GM10248 (cell line): ENCODE measurements at places on chromosomes 1 and 21.
A peak's percentile ranks its signal among the peaks of the same experiment; 100 is the strongest.

- DNase-seq = peak; percentile 79
Observed at GRCh38 chr1:210328746-210329503, at the start of gene HHAT. Gene HHAT (plus strand): TSS chr1:210328902. CDS start chr1:210348976, 20,074 bp downstream.

DNA sequence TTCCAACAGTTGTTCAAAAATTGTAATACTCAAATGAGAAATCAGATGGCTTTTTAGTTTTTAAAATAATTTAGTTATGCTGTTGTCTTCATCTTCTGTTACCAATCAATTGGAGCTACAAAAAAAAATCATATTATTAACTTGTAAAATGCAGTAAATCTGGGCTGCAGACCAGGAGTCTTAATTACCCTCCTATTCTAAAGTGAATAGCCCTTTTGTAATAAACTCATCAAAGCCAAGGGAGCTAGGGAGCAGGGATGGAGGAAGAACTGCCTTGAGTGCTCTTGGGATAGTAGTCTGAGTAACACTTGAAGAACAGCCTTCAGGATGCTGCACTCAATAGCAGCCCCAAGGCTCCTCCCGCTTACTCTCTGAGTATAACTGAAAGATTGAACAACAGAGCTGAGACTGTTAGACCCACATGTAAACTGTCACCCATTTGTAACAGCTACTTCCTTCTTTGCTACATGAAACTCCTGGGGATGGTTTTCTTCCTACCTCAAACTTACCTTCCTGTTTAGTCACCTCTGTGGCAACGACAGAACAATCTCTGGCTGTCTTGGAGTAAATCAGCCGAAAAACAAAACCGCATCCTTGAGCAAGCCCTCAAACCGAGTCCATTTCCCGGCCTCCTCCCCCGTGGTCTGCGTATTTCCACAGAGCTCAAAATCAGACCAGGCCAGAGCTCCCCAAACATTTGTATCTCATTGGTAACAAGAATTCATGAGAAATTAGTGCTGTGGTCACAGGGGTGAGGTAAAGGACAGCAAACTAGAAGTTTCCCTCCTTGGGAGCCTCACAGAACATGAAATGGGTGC is 55.9 kb downstream of the CD58 start:
- peak; percentile 63 for DNase-seq

DNA sequence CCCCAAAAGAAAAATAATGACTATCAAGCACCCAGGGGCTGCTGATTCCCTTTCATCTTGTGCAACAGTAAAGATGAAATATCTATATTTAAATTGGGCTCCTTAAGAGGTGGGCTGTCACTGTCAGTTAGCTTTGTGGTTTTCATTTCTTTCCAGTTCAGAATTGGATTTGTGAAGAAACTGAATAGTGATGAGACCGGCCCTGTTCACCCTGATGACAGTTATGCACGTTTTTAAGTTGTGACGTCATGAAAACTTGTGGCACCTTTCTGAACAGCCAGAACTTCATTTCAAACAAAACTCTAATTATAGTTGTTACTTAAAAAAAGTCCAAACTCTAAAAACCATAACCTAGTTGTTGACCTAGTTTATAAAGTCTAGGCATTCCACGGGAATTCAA is 125.9 kb downstream of the RUNX1 start:
- no peak for DNase-seq

DNA sequence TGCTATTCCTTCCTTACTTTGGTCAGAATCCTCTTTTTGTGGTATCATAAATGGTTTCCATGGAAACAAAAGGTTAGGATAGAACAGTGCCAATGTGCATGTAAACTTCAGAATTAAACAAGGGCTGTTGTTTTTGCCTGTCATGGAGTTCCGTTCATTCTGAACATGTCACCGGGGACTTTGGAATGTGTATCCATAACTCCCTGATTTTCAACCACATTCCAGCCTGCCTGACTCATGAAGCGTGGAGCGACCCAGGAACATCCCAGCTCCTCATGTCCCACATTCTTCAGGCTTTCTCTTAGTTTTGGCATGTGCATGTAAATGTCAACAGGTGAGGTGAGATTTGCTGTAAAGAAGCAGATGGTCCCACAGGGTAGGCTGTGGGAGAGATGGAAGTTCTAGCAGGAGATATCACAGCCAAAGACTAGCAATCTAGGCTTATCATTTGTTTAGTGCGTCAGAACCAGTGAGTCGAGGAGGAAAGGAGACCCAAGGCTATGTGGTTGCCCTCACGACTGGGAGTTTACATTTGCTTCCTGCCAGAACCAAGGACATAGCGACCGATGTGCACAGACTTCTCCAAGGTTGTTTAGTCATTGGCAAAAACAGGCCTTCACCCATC is 23.0 kb upstream of the DNAJC11 start:
- DNase-seq = no peak

DNA sequence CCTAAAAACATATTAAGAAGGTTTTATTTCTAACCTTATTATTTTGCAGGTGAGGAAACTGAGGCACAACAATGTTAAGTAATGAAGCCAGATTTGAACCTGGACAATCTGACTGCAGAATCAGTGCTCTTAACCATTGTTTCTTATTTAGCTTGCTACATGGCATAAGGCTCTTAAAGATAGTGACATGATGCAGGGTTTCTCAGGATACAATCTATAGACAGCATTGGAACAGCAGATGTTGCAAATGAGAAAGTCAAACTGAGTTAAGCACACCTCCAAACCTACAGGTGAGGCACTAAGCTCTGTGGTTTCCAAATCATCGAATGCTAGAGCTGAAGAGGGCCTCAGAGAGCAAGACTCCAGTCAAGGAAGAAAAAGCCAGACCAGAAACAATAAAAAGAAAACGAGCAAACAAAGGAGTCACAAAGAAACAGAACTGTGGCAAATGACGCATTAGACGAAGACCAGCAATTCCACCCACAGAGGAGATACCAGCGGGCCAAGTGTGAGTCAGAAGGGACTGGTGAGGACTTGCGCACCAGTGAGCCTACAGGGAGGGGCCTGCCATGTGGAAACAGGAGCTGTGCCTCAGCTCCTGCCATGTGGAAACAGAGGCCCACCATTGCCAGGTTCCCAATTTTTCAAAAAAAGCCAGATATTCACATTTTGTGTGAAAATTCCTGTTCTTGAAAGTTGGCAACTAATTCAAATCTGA is 14.4 kb downstream of the CD58 start:
- no peak for DNase-seq

- DNase-seq = no peak
Observed at GRCh38 chr1:6008084-6008415, 15.8 kb upstream of the NPHP4 start.

- no peak for DNase-seq
Observed at GRCh38 chr1:245583575-245584330, 429.0 kb downstream of the KIF26B start.

- no peak for DNase-seq
Observed at GRCh38 chr21:15688809-15689208, 41.0 kb upstream of the USP25 start.

DNA sequence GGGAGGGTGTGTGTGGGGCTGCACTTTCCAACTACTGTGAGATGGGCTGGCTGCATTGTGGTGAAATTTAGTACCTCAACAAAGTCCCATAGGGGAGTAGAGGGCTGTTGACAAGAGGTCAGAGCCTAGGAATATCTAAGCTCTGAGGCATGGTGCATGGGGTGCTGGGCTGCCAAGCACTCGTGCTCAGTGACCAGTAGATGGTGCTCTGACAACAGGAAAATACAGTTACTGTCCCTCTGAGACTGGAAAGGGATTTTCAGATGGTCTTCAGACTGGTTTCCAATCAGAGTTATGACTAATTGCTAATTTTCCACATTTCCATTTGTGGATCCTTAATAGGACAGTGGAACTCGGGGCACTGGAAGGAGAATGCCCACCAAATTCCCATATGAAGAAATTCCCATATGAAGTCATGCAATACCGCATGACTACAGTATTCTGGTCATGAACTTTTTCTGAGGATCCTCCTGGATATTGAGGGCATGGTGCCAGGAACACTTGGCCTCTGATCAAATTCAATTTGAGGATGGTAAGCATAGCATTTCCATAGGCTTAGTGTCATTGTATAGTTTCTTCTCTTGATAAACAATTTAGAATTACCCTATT is 4.1 kb upstream of the CACNA1E start:
- DNase-seq = peak; percentile 78

DNA sequence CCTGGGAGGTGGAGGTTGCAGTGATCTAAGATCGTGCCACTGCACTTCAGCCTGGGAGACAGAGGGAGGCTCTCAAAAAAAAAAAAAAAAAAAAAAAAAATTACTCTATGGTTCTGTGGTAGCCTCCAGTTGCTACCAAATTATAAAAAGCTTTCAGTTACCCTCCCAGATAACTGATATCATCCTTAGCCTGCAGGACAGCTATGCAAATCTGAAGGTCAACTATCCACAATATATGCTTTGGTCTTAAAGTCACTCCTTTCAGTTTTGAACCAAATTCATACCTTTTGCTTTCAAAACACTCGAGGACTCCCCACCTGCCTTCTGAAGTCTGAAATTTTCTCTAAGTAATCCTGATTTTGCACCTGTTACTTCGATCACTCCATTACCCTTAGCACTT is 3.1 kb downstream of the MIXL1 start:
- DNase-seq = no peak

GRCh38 chr1:4380564-4381168 is 273.7 kb upstream of the AJAP1 start:
- no peak for DNase-seq

GRCh38 chr1:66446261-66447001 is 87.5 kb upstream of the SGIP1 start:
- DNase-seq = peak; percentile 64

GRCh38 chr1:202073206-202073605 is 49.5 kb upstream of the GPR37L1 start:
- no peak for DNase-seq

- DNase-seq = no peak
Observed at GRCh38 chr1:163196449-163196787, 6.3 kb downstream of the RGS5 start.

GRCh38 chr1:203295796-203296195 is 9.5 kb upstream of the BTG2 start:
- no peak for DNase-seq

DNA sequence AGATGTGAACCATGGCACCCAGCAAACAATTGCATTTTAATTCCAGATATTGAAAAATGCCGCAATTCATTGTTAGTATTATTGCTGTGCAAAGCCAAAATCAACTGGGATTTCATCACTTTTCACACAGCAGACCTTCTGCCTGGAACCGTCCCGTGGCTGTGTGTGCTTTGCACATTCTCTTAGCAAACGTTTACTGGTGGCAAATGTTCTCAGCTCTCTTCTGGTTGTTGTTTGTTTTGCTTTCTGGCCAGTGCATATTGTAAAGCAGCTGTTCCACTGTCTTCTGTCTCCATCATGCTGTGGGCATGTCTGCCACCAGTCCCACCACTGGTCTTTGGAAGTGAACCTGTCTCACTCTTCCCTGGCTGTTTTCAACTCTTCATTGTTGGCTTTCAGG is 19.8 kb upstream of the TTLL10 start:
- DNase-seq = no peak

DNA sequence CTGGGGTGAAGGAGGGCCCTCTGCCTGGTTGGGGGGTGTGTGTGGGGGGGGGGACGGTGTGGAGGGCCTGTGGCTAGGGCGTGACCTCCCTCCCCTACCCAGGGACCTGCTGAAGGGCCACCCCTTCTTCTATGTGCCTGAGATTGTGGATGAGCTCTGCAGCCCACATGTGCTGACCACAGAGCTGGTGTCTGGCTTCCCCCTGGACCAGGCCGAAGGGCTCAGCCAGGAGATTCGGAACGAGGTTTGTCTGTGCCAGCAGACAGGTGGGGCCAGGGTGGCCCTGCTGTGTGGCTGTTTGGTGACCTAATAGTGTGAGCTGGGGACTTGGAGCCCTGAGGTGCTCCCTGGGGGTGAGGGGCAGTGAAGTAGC is 43.9 kb downstream of the COQ8A start:
- DNase-seq = no peak

- no peak for DNase-seq
Observed at GRCh38 chr1:39110882-39111281, 84.7 kb downstream of the NDUFS5 start.

- peak; percentile 89 for DNase-seq
Observed at GRCh38 chr1:47997289-47998200, at the start of gene TRABD2B. Gene TRABD2B (minus strand): TSS chr1:47997385.

GRCh38 chr21:39484711-39485276 is 33.0 kb downstream of the SH3BGR start:
- no peak for DNase-seq

- DNase-seq = no peak
Observed at GRCh38 chr1:209800984-209801834, 4.7 kb downstream of the IRF6 start.

DNA sequence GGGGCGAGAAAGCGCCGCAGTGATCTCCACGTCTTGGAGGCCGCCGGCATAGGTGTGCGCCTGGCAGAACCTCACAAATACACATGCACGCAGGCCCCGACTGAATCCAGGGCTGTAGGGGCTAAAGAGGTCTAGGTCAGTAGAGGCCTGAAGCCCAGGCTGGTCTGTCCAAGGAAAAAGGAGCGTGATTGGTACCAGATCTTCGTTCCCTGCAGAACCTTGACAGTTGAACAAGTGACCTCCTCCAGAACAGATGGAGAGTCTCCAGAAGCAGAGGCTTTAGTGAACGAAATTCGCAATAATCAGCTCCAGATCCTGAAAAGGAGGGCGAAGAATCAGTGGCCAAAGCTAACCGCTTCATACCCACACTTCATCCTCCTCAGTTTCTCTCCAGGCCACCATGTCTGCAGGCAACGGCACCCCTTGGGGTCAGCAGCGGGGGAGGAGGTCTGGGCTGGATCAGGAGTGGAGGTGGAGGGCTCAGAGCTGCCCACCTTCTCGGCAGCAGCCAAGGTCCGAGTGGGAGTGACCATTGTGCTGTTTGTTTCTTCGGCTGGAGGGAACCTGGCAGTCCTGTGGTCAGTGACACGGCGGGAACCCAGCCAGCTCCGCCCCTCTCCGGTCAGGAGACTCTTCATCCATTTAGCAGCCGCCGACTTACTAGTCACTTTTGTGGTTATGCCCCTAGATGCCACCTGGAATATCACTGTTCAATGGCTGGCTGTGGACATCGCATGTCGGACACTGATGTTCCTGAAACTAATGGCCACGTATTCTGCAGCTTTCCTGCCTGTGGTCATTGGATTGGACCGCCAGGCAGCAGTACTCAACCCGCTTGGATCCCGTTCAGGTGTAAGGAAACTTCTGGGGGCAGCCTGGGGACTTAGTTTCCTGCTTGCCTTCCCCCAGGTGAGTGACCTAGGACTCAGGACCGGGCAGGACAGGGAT is 749 bp upstream of the PEX11B start:
- DNase-seq = peak; percentile 42

DNA sequence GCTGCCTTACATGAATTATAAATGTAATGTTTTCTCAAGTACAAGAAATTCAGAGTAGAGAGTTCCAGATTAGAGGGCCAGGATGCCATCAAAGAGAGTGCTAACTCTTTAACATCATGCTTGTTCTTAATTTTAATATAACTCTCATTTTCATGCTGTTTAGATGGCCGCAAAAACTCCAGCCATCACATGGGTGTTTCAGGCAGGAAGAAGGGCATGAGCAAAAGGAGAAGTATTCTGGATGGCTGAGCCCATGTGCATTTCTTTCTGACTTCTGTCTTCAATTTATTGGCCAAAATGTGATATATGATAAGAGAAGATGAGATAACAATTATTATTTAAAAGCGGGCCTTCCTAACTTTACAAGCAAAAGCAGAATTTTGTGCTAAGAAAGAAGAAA is 1328.6 kb downstream of the MRPL39 start:
- DNase-seq = no peak

GRCh38 chr1:118877668-118878396 is 110.3 kb downstream of the TBX15 start:
- no peak for DNase-seq

- peak; percentile 31 for DNase-seq
Observed at GRCh38 chr1:1462318-1462966, 9.1 kb upstream of the ATAD3B start.

GRCh38 chr1:190320952-190321351 is 156.7 kb downstream of the BRINP3 start:
- DNase-seq = no peak

- DNase-seq = no peak
Observed at GRCh38 chr1:245901037-245901436, 606.0 kb downstream of the SMYD3 start.
